Ovary (tissue), 10 donors: ENCODE measurements at places on chromosomes 3 and 15.

DNA sequence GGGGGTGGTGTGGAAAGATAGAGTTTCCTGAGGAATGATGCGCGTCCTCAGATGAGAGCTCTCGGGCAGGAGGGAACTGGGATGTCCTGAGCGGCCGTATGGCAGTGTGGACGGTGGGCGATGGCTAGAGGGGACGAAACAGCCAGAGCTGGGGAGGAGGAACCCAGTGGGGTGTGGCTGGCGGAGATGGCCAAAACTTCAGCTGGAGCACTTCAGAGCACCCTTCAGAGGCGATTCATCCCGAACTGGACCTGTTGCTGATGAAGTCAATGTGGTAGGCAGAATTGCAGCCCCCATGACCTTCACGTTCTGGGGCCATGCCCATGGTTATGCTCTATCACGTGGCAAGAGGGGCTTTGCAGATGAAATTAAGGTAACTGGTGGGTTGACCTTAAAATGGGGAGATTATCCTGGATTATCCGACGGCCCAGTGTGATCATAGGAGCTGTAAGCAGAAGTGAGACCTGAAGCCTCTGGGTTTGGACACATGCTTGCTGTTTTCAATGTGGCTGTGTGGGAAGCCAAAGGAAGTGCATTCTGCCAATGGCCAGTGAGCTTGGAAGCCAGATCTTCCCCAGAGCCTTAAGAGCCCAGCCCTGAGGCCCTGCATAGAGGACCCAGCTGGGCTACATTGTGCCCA is 52.3 kb downstream of the ATP1B3 start:
- DNase-seq: no peak

GRCh38 chr3:157117875-157118654 is 41.9 kb downstream of the CCNL1 start:
- DNase-seq: no peak

DNA sequence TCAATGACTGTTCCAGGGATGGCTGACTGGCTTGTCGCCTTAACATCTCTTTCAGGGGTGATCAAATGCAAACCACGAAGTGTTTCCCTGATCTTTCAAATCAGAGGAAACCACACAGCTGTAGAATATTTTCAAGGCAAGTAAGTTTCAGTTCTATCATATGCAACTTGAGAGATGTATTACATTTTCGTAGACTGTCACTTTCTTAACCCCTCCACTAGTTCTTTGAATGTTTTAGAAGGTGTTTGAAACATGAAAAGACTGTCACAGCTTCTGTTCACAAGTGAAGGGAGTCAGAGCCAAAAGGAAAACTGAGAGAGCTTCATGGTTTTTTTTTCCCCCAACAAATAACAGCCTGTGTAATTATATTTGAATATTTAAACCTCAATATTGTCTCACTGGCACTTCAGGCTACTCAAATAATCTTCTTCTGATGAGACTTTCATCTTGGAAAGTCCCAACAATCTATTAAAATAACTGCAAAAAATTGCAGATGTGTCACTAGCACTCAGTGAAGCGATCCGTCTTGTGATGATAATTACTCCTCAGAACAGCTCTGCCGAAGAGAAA is 25.9 kb upstream of the CAPN7 start:
- no peak for DNase-seq

GRCh38 chr15:73386886-73387506 is 18.2 kb upstream of the HCN4 start:
- DNase-seq: no peak

DNA sequence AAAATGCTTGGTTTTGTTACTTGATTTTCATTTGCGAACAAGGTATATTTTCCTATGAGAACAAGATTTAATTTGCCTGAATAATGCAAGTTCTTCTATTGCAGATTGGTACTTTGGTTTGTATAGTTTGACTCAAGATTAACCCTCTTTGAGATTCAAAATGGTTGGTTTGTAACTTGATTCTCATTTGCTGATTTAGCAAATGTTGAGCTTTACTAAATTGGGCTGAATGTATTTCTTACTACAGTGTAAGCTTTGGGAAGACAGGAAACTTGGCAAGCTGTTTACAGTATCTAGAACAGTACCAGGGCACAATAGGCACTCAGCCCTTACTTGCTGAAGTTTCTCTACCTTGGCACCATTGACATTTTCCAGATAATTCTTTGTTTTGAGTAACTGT is 3.7 kb upstream of the SYNPR start:
- no peak for DNase-seq

- no peak for DNase-seq
These were observed 114.1 kb upstream of the CFAP20DC start for GRCh38 chr3:59163953-59164352.

DNA sequence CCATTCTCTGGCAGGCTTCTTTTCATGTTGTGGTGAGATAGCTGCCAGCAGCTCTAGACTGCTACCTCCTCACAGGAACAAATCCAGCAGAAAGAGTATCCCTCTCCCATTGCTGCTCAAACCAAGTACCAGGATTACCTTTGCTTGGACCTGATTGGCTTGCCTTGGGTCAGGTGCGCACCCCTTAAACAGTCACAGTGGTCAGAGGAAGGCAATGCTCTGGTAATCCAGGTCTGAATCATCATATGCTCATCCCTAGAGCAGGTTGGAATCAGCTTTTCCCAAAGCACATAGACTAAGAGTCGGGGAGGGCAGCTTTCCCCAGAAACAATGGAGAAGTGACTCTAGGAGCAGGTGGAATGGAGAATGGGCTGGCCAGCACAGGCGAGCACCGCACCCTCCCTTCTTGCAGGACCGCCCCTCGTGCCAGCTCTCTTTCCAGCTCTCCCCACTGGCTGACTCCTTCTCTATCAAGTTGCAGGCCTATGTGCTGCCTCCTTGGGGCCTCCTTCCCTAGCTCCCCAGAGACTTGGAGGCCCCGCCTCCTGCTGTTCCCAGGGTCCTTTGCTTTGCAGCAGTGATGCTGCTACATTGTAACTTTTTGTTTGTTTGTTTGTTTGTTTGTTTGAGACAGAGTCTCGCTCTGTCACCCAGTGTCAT is 29.9 kb upstream of the ADPGK start:
- no peak for DNase-seq

DNA sequence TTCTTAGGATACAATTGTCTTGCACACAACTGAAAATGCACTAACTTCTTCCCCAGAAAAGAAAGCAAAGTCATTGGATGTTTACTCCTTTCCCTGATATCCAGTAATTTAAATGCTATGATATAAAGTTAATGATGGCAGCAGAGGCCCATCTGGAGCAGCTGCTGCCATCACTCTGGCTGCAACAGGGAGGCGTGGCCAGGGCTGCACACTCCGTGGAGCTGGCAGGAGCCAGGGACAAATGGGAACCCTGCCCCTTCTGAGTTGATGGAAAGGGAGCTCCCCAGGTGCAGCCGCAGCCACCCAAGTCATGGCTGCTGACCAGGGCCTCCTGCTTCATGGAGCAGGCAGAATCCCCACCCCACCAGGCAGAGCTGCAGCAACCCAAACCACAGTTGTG is 72.6 kb upstream of the ALDH1A3 start:
- no peak for DNase-seq

GRCh38 chr3:131299836-131300235 is 81.7 kb upstream of the NUDT16 start:
- no peak for DNase-seq

DNA sequence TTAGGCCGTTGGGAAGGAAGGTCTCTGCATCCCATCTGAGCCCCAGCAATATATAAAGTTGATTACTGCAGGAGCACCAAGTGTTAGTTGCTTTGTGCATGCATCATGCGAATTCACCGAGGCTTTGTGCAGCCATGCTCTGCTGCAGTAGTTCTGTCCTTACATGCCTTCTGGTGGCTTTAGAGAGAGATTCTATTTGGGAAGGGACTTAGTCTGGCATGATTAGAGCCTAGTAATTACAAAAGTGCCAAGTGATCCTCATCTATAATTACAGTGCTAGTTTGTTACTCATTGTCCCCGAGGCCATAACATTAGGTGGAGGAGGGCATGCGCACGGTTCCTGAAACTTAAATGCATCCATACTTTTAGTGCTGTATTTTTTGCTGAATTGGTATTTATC is 353.6 kb downstream of the CNTN4 start:
- no peak for DNase-seq

DNA sequence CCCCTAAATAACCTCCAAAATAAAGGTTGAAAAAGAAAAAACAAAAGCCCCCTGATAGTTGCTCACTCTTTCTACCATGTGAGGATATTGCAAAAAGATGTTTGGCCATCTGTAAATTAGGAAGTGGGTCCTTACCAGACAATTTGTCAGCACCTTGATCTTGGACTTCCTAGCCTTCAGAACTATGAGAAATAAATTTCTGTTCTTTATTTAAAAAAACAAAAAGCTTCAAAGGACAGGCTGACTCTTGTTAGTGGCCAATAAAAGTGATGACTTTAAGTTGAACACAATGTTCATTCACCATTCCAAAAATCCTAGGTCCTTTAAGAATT is 103.5 kb downstream of the CBLB start:
- no peak for DNase-seq

DNA sequence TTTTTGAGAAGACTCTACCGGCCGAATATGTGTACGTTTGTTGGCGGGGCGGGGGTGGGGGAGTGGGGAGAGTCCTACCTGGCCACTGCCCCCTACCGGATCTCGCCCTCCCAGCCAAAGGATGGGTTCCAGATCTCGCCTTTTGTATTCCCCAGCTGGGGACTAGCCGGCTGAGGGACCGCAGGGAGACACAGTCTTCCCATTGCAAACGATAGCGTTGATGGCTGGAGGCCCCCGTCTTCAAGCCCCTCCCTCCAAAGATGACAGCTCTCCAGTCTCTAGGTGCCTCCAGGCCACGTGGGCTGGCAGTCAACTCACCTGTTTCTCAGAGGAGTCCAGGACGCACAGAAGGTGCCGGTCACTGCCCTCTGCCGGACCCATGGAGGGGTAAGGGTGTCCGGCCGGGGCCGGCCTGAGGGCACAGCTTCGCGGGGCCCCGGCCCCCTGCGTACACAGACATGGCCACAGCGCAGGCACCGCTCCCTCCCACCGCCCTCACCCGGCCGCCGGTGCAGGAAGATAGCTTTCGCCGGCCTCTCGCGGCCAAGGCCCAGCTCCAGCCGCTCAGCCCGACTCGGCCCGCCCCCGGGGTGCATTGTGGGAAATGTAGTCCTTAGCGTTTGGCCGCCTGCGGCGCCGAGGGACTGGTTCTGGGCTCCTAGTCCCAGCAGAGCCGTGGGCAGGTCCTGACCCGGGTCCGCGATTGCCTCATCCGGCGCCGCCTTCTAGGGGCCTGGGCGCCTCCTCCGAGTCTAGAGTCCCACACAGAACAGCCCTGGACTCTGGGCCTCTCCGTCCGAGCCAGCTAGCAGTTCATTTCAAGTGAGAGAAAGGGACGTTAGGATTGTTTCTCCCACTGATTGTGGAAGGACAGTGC is at the start of gene MON1A:
TSS of gene MON1A (minus strand) at position 521 of the 877 bp plus-strand sequence. CDS start 16,465 bp downstream, outside the sequence.
- DNase-seq: peak; percentile 97

- no peak for DNase-seq
These were observed 341.7 kb upstream of the PROK2 start for GRCh38 chr3:72126441-72127223.

DNA sequence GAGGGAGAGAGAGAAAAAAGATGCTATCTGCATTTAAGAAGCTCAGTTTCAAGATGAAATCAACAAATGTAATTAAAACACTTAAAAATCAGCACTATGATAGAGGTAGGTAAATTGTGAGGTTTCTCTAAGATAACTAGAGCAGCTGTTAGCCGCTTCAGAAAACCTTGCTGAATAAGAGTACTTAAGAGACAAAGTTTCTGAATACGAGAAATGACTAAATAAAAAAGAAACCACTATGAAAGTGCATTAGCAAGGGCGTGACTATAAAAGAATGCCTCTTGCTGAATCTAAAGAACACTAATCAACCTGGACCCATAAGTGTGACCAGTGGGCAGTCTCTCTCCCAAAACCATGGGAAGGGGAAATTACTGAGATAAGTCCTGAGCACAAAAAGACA is 41.8 kb downstream of the IQCB1 start:
- no peak for DNase-seq

DNA sequence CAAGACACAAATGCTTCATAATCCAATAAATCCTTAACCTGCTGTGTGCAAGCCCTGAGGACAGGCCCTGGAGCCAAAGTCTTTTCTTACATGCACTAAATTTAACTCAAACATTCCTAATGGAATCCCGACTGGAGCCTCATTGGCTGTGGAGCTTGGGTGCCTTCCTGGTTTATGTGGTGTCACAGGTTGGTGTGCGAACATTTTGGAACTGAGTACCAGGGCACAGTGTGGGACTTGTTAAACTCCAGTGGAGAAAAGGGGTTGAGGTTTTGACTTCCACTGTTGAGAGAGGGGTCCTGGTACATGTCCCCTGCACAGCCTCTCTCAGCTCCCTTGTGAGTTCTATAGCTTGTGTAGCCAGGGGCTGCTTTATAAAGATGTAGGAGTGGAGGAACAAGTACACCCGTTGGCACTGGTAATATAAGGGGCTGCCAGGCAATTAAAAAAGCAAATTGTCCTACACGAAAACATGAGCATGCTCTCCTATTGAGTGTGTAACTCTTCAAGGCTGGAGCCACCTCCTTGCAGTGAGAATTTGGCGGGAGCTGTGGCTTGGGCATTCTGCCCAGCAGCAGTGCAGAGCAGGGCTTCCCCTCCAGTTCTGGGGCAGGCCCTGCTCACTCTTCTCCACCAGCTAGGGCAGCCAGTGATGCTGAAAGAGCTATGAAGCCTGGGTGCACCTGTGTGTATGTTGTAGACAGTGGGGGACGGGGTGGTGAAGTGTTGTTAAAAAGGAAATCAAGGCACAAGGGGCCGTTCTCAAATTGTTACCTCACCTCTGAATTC is 218.1 kb downstream of the CLSTN2 start:
- peak; percentile 53 for DNase-seq

GRCh38 chr3:30583973-30584372 is 22.4 kb upstream of the TGFBR2 start:
- no peak for DNase-seq

DNA sequence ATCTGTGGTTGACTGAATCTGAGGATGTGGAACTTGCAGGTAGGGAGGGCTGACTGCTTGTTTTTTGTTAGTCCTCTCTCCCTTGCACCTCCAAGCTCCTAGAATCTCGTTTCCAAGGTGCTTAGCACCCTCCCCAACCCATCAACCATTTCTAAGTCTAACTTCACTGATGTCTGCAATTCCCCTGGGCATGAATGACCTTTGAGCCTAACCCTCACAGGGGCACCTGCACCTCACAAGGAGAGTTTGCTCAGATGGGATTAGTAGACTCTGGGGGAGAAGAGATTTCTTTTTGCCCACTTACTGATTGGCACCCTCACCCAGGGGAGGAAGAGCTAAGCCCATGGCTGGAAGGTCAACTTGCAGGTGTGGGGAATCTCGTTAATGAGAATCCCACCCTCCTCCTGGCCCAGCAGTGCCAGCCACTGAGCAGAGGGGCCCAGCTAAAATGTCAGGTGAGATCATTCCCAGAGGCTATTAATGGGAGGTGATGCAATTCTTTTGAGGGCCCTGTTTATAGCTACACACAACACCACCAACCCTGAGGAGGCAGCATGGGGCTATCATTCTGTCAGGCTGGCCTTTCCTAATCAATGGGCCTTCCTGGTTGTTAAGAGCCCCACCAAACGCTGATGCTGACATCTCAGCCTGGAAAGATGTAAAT is 81.6 kb upstream of the HERC1 start:
- DNase-seq: no peak

DNA sequence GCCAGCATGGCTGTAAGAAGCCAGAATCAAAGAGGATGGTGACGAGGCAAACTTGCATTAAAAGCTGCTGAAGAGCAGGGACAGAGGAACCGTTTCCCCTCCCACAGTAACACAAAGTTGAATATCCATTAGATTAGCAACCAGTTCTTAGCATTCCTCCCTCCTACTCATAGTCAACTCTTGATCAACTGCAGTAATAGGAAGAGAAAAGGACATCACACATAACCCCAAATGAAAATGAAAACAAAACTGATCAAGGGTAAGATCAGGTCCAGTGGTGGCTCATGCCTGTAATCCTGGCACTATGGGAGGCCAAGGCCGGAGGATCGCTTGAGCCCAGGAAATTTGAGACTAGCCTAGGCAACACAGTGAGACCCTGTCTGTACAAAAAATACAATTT is 165.2 kb downstream of the GREM1 start:
- DNase-seq: no peak
